ENCODE measurements at places on chromosomes 7 and 10. TPM values are rescaled to one million over a fixed set of nuclear protein-coding genes. Genes with fewer than 3 reads are reported as not detected.
A peak's percentile ranks its signal among the peaks of the same experiment; 100 is the strongest.

HOXA10 gene
- total RNA-seq = not detected

- H3K27me3 ChIP-seq = peaks cover 14% of the 10 kb centered on the region
- H3K27ac ChIP-seq = no peak overlapping the region
- H3K4me1 ChIP-seq = peaks cover 4% of the 10 kb centered on the region
These were observed 39.7 kb upstream of the SLC35B4 start for GRCh38 chr7:134356421-134356936.

GRCh38 chr7:12025246-12025645 lies 185.8 kb upstream of the TMEM106B start:
- H3K4me1 ChIP-seq = no peaks in the 10 kb centered on the region
- H3K36me3 ChIP-seq = no peaks in the 10 kb centered on the region
- DNase-seq = no peak
- H3K27ac ChIP-seq = no peak overlapping the region
- no peak overlapping the region for H3K4me3 ChIP-seq
- peaks cover 15% of the 10 kb centered on the region for H3K27me3 ChIP-seq

PRSS2 gene
- not detected for total RNA-seq

CEP55 gene
- 47.6 TPM for total RNA-seq

- no peak overlapping the region for H3K4me3 ChIP-seq
- no peaks in the 10 kb centered on the region for H3K27me3 ChIP-seq
- H3K27ac ChIP-seq = no peak overlapping the region
- DNase-seq = peak; percentile 32
- no peaks in the 10 kb centered on the region for H3K36me3 ChIP-seq
These were observed 3.4 kb downstream of the TACR2 start for GRCh38 chr10:69413221-69413865.

DNA sequence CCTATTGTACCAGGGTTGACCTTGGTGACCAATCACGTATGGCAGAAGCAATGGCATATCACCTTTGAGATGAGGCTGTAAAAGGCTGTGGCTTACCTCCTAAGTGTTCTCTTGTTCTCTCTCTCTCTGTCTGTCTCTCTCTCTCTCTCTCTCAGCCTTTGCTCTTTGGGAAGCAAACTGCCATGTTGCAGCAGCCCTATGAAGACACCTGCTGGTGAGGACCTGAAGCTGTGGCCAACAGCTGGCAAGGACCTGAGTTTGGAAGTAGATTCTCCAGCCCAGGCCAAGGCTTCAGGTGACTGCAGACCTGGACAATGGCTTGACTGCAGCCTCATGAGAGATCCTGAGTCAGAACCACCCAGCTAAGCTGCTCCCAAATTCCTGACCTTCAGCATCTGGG lies 161.4 kb downstream of the GPAM start:
- H3K4me1 ChIP-seq = no peaks in the 10 kb centered on the region
- H3K27me3 ChIP-seq = peaks cover 9% of the 10 kb centered on the region
- DNase-seq = no peak
- no peak overlapping the region for H3K27ac ChIP-seq
- no peak overlapping the region for H3K4me3 ChIP-seq
- H3K36me3 ChIP-seq = no peaks in the 10 kb centered on the region

DNA sequence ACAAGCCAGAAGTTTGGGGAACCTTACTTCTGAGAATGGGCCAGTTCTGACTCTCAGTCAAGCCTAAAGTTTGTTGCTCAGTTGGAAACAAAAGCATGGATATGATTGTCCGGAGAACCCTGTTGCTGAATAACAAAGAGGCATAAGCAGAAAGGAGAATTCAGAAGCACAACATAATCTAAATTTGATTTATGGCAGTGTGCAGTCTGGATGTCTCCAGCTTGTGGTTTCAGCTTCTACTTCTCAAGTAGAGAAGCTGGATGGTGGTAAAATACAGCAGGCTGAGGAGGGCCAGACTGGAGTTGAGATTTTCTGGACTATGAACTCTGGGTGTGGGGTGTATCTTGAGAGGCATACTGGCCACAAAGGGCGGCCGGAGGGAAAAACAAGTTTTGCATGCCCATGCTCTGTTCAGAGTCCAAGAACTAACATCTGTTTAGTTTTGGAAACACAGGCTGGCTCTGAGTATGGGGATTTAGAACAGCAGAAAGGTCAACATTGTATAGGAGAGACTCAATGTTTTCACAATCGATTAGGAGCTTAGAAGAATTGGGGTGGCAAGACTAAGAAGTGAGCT lies 592.9 kb downstream of the CNTNAP2 start:
- H3K27ac ChIP-seq = no peak overlapping the region
- no peak overlapping the region for H3K4me3 ChIP-seq
- no peaks in the 10 kb centered on the region for H3K36me3 ChIP-seq

DNA sequence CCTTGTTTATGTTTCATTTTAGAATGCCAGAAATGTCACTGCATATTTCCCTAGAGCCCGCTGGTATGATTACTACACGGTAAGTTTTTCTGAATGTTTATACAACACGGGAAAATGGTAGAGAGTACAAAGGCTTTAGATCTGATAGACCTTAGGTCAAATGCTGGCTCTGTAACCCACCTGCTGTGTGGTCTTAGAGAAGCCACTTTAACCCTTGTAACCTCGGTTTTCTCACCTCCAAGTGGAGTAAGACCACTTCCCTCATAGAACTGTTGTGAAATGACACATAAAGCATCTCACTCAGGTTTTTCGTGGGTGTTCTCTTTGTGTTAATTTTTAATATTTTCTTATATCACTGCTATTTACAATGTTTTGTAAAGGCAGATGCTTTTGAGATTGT lies 13.9 kb upstream of the MGAM2 start:
- H3K27me3 ChIP-seq = no peaks in the 10 kb centered on the region
- no peak overlapping the region for H3K4me3 ChIP-seq
- no peaks in the 10 kb centered on the region for H3K4me1 ChIP-seq
- no peaks in the 10 kb centered on the region for H3K36me3 ChIP-seq
- no peak overlapping the region for H3K27ac ChIP-seq

DNA sequence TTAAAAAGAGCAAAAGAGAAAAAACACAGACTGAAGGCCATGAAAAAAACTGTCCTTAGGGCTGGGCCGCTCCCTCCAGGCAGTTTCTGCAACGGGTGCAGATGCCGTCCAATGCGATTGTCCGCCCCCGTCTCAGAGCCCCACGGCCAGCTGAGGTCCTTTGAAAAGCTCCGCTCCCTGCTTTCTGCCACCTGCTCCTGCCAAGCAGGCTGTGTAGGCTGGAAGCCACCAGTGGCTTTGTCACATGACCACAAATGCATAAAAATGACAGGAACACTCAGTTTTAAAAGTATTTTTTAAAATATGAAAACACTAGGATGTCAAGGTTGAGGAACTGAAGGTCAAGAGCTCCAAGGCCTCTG lies 71.7 kb downstream of the AMZ1 start:
- H3K4me1 ChIP-seq = peaks cover 35% of the 10 kb centered on the region
- H3K4me3 ChIP-seq = no peak overlapping the region
- H3K36me3 ChIP-seq = peaks cover 33% of the 10 kb centered on the region
- H3K27ac ChIP-seq = no peak overlapping the region
- DNase-seq = no peak

TFR2 gene
- total RNA-seq = 11.1 TPM

GRCh38 chr7:135768467-135768866 lies 19.9 kb upstream of the FAM180A start:
- H3K36me3 ChIP-seq = no peaks in the 10 kb centered on the region
- no peaks in the 10 kb centered on the region for H3K4me1 ChIP-seq
- DNase-seq = no peak
- H3K27ac ChIP-seq = no peak overlapping the region
- peaks cover 25% of the 10 kb centered on the region for H3K27me3 ChIP-seq

OGDHL gene
- total RNA-seq = 1.1 TPM

DNA sequence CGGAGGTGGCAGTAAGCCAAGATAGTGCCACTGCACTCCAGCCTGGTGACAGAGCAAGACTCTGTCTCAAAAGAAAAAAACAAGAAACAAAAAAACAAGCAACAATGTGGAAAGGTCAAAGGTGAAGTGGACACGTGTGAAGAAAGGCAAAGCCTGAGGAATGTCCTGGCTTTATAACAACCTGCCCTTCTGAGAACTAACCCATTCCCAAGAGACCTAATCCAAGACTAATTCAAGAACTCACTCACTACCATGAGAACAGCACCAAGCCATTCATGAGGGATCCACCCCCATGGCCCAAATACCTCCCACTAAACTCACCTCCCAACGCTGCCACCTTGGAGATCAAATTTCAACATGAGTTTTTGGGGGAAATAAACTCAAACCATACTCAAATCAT lies 47.5 kb upstream of the KIF5B start:
- H3K27ac ChIP-seq = no peak overlapping the region
- H3K36me3 ChIP-seq = no peaks in the 10 kb centered on the region
- no peak for DNase-seq
- H3K4me1 ChIP-seq = no peaks in the 10 kb centered on the region
- H3K27me3 ChIP-seq = no peaks in the 10 kb centered on the region
- no peak overlapping the region for H3K4me3 ChIP-seq

CHAT gene
- total RNA-seq = not detected

- no peaks in the 10 kb centered on the region for H3K36me3 ChIP-seq
- no peak for DNase-seq
- H3K4me3 ChIP-seq = no peak overlapping the region
- H3K4me1 ChIP-seq = no peaks in the 10 kb centered on the region
- H3K27me3 ChIP-seq = no peaks in the 10 kb centered on the region
- no peak overlapping the region for H3K27ac ChIP-seq
These were observed 101.8 kb upstream of the FZD1 start for GRCh38 chr7:91162436-91162835.

DNA sequence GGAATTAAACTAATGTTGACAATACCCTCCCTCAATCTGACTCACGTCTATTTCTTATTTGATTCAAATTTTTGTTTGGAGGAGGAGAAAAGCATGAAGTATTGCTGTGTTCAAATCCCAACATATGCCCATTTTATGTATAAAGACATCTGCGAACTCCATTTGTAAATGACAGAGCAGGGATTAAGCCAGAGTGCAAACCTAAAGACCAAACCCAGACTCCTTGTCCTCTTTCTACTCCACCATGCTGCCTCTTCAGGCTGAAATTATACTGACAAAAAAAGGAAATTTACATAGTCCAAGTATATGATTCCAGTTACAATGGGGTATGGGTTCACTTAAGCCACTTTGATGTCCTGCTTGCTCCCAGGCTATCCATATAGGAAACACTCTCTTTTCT lies 383.1 kb downstream of the ADRA2A start:
- H3K27me3 ChIP-seq = peaks cover 14% of the 10 kb centered on the region
- no peak overlapping the region for H3K27ac ChIP-seq
- H3K36me3 ChIP-seq = no peaks in the 10 kb centered on the region
- no peak overlapping the region for H3K4me3 ChIP-seq
- DNase-seq = no peak
- no peaks in the 10 kb centered on the region for H3K4me1 ChIP-seq

NYAP1 gene
- total RNA-seq = 0.29 TPM

DNA sequence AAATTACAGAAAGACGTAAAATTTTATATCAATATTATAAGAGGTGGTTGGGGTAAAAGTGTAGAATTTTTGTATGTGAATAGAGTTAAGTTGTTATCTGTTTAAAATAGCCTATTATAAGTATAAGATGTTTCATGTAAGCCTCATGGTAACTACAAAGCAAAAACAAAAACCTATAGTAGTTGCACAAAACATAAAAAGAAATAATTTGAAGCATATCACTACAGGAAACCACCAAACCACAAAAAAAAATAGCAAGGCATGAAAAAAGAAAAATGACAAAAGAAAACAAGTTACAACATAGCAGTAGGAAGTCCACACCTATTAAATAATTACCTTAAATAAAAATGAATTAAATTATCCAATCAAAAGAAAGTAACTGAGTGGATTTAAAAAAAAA lies 12.4 kb upstream of the GSTK1 start:
- H3K27me3 ChIP-seq = no peaks in the 10 kb centered on the region
- no peak overlapping the region for H3K4me3 ChIP-seq
- peak overlapping the region; percentile 36 for H3K27ac ChIP-seq

DNA sequence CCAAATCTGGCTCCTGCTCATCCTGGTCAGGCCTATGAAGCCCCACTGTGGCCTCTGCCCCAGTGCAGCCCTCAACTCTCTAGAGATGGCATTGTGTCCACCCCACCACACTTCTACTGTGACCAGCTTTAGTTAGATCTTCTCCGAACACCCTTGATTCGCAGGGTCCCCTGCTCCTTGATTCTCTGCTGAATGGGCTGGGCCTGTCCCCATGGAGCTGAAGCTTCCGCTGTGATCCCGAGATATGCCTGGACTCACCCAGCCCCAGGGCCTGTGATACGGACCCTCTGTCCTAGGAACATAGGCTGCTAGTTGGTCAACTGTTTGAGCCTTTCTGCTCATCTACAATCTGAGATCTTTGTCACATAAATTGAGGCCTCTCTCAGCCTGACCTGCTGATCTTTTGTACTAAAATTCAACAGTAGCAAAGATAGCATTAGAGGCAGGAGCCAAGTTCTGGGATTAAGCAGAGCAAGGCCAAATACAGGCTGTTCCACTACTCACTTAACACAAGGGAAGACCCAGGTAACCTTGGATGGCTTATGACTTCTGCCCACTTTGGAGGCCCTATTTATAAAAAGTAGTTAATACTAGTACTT lies 6.5 kb upstream of the PPIF start:
- H3K36me3 ChIP-seq = no peaks in the 10 kb centered on the region
- peaks cover 5% of the 10 kb centered on the region for H3K4me1 ChIP-seq
- no peak overlapping the region for H3K4me3 ChIP-seq
- H3K27me3 ChIP-seq = no peaks in the 10 kb centered on the region

- H3K4me1 ChIP-seq = no peaks in the 10 kb centered on the region
- DNase-seq = no peak
- H3K4me3 ChIP-seq = no peak overlapping the region
- H3K27me3 ChIP-seq = no peaks in the 10 kb centered on the region
These were observed 844.5 kb downstream of the REEP3 start for GRCh38 chr10:64365663-64366062.

- peaks cover 41% of the 10 kb centered on the region for H3K4me1 ChIP-seq
- no peak overlapping the region for H3K4me3 ChIP-seq
- no peak for DNase-seq
- H3K27ac ChIP-seq = peak overlapping the region; percentile 68
- H3K36me3 ChIP-seq = peaks cover 3% of the 10 kb centered on the region
These were observed 173.6 kb downstream of the PRKCQ start for GRCh38 chr10:6406220-6407033.

- no peaks in the 10 kb centered on the region for H3K27me3 ChIP-seq
- peak overlapping the region; percentile 54 for H3K27ac ChIP-seq
- peaks cover 21% of the 10 kb centered on the region for H3K4me1 ChIP-seq
- H3K36me3 ChIP-seq = peaks cover 15% of the 10 kb centered on the region
- DNase-seq = no peak
- no peak overlapping the region for H3K4me3 ChIP-seq
These were observed 155.5 kb downstream of the RNF216 start for GRCh38 chr7:5625938-5626337.

DNA sequence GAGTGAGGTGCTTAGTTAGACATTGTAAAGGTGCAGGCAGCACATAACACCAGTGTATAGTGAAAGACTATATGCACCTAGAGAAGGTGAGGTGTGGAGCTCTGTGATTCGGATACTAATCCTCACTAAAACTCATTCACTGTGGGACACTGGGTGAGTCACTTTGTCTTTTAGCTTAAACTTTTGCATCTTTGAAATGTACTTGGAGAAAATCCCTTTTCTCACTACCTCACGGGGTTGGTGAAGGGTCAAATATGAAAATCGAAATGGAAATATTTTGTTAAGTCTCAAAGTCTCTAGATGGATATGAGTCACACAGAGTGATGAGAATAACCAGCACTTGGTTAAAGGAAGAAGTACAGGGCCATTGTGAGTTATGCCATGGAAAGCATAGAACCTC lies 38.0 kb downstream of the MDFIC start:
- no peak overlapping the region for H3K4me3 ChIP-seq
- DNase-seq = no peak
- peaks cover 37% of the 10 kb centered on the region for H3K36me3 ChIP-seq
- H3K27ac ChIP-seq = no peak overlapping the region
- H3K4me1 ChIP-seq = peaks cover 29% of the 10 kb centered on the region

MOGAT3 gene
- not detected for total RNA-seq

C7orf57 gene
- total RNA-seq = 1.1 TPM
